ENCODE measurements at places on chromosomes 4 and X. TPM values are rescaled to one million over a fixed set of nuclear protein-coding genes. Genes with fewer than 3 reads are reported as not detected.
A peak's percentile ranks its signal among the peaks of the same experiment; 100 is the strongest.

GRCh38 chr4:107066621-107067020, 30.5 kb upstream of the DKK2 start:
- DNase-seq, result no peak

GRCh38 chr4:31034550-31034949, 314.4 kb downstream of the PCDH7 start:
- no peak for DNase-seq

- DNase-seq, result no peak
These were observed 308.0 kb downstream of the TEX13C start for GRCh38 chrX:125627676-125628075.

GRCh38 chr4:40506066-40506465, 123.6 kb downstream of the RBM47 start:
- no peak for DNase-seq

- no peak for DNase-seq
These were observed 14.0 kb upstream of the TEX13B start for GRCh38 chrX:107996124-107996523.

DNA sequence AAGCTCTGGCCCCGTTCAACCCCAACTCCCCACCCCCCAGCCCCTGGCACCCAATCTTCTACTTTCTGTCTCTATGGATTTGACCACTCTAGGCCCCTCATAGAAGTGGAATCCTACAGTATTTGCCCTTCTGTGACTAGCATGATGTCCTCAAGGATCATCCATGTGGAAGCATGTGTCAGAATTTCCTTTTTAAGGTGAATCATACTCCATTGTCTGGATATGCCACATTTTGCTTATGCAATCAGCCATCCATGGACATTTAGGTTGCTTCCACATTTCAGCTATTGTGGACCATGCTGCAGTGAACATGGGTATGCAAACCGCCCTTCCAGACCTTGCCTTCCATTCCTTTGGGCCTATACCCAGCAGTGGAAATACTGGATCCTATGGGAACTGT, 15.5 kb downstream of the CCNQ start:
- DNase-seq, result no peak

Gene GABRE
- not detected for total RNA-seq

GRCh38 chr4:13950491-13950890, 323.0 kb upstream of the BOD1L1 start:
- no peak for DNase-seq

DNA sequence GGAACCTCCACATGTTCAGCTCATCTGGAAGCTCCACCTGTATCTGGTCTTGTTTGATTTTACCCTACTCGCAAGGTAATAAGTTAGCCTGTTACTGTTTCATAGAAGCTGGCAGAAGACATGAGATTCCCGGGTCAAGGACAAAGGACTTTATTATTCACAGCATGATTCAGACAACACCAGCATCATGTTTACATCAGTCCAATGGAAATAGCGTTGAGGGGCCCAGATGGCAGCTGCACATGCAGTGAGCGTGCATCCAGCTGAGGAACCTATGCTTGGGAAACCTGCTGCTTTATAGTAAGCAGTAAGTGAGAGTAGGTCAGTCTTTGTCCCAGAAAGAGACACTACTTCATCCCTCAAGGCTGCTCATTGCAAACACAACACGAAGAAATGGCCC, 19.8 kb downstream of the TSPAN5 start:
- no peak for DNase-seq

Gene RGN
- total RNA-seq, result not detected

DNA sequence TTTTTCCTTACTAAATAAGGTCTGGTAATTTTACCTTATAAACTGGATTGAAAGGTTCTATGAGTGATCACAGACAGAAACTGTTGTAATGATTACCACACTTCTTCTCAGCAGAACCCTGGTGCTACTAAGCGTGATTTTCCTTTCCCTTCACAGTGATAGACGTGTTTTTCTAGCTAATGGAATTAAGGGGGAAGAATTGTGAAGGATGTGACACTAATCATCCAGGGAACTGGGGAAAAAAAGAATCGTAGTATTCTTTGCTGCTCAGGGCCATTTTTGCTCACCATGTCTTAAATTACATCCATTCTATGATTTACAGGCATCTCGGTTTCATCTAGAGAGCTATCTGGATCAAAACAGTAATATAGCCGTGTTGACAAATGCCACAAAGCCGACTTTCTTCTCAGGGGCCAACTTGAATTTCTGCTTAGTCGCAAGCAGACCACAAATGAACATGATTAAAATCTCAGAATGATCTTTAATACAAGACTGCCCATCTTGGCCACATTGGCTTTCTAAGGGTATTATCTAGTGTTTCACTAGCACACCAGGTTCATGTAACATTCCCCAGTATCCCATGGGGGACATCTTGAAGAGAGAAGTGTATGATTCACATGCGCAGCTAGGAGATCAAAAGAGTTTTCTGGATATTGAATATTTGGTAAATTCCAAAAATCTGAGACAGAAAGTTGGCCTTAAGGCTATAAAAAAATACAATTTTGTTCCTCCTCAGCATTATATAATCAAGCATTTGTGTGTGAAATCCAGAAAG, 154.0 kb downstream of the UGT8 start:
- DNase-seq, result no peak

- DNase-seq, result no peak
These were observed 9.8 kb upstream of the RTL5 start for GRCh38 chrX:72141372-72142004.

DNA sequence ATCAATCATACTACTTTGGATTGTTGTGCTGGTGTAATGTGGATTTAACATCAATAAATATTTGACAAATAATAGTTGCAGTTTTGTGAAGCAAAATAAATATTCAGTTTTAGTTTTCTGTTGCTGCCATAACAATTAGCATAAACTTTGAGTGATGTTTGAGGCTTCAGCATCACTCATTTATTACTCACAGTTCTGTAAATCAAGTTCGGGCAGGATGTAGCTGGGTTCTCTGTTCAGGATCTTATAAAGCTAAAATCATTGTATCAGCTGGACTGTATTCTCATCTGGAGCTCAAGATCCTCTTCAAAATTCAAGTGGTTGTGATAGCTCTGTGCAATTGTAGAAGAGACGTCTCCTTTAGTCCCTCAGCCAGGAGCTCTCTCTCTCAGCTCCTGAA, 81.7 kb downstream of the CBR4 start:
- DNase-seq, result no peak

Gene MAD2L1
- 55.8 TPM for total RNA-seq

Gene RTL9
- total RNA-seq, result 0.14 TPM

DNA sequence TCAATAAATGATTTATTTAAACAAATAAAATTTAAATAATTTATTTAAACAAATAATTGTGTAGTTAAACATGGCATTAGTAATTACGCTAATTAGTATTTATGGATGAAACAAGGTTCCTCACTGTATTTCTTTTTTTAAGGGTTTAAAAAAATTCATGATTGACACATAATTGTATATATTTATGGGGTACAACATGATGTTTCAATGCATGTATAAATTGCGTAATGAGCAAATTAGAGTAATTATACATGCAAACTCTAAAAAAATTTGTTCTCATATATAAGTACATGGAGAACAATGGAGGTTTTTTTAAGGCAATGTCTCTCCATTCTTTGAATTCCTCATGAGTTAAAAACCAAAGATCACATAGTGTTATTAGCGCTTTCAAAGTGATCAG, 115.7 kb upstream of the KLF3 start:
- no peak for DNase-seq

DNA sequence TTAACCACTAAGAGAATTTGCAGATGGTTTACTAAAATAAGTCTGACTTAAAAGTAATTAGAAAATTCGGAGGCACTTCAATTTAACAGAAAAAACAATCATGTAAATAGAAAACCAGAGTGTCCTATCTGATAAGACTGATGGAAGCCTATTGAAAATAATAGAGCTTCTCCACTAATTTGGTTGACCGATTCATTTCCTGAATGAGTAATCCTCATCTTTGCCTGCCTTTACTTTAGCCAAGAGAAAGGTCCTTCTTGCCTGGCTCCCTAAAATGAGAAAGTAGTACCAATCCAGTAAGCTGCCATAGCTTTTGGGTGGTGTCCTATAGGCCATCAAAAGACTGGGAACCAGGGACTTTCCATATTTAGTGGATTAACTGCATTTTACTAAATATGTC, 48.4 kb downstream of the KCNIP4 start:
- no peak for DNase-seq

- DNase-seq, result no peak
These were observed 220.2 kb upstream of the MAD2L1 start for GRCh38 chr4:120286813-120287212.

GRCh38 chr4:88962396-88962795, 94.6 kb downstream of the FAM13A start:
- peak; percentile 7 for DNase-seq

GRCh38 chr4:104334410-104334809, 160.3 kb downstream of the CXXC4 start:
- DNase-seq, result no peak

Gene CFI
- not detected for total RNA-seq
